Tongue (tissue), 3 donors: ENCODE measurements at places on chromosomes 3 and 15. TPM values are rescaled to one million over a fixed set of nuclear protein-coding genes. Genes with fewer than 3 reads are reported as not detected.
A peak's percentile ranks its signal among the peaks of the same experiment; 100 is the strongest.

Gene GOLGA6A
- total RNA-seq = not detected

Gene NSUN3
- total RNA-seq = 14.2 TPM

Gene RTP1
- 1.0 TPM for total RNA-seq

Gene SLC22A14
- total RNA-seq = not detected

Gene CRELD1
- total RNA-seq = 33.2 TPM

Gene VIPR1
- total RNA-seq = 18.7 TPM

Gene EEFSEC
- total RNA-seq = 11.3 TPM

Gene GP5
- 0.21 TPM for total RNA-seq

Gene CHRM5
- total RNA-seq = not detected

Gene OR5K2
- total RNA-seq = not detected

Gene MUC13
- not detected for total RNA-seq

Gene VWA5B2
- not detected for total RNA-seq

GRCh38 chr15:58224068-58224467 lies 85.9 kb downstream of the AQP9 start:
- peak; percentile 69 for DNase-seq

- no peak for DNase-seq
These were observed 36.6 kb upstream of the RHO start for GRCh38 chr3:129491794-129492193.

DNA sequence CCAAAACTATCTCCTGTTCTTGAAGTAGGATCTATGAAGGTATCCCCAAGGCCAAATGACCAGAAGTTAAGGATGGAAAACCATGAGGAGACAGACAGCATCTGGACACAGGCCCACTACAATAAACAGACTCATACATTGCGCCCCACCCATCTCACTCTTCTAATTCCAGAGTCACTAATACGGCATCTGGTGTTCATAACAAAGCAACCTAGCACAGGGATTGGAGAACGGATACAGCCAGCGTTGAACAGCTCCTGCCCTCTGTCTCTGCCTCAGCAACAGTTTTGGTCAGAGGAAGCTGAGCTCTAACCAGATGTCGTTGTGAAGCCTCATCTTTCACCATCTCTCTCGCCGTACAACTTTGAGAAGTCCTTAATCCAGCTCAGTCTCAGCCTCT lies 44.5 kb upstream of the CCDC80 start:
- peak; percentile 73 for DNase-seq

DNA sequence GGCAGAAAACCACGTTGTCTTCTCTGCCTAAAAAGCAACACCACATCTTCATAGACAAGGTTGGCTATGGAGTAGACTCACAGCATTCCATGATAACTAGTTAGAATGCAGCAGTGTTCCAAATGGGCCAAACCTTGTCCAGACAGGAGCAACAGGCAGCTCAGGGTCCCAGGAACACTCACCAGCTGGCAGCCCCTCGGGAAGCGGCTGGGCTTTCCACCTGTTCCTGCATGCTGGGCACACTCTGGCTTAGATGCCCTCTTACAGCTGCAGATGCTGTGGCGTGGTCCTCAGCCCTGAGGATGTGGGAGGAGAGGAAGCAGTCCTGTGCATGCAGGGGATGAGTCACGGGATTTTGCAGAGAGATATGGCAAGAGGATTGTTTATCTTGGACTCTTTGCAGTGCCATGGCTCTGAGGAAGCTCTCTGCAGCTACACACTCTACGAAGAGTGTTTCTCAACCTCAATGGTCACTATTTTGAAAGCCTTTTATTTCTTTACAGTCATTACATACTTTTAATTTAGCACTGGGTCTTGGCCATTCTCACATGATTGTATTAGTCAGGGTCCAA lies 11.3 kb downstream of the NRROS start:
- DNase-seq = peak; percentile 30

DNA sequence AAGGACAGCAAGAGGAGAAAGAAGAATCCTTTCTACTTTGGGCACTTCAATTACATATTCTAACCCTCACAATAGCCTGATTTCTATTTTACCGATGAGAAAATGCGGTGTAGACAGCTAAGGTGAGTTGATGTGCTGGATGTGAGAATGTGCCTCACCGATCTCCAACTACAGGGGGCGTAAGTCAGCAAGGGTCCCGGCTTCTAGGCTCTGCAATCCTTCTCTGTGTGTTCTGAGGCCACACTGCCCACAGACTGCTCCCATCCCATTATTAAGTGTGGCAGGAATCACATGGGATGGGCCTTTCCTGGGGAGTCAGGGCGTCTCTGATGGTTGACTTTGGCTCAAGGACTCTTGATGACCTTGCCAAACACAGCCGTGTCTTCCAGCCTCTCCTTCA lies 23.6 kb upstream of the RPL35A start:
- no peak for DNase-seq

DNA sequence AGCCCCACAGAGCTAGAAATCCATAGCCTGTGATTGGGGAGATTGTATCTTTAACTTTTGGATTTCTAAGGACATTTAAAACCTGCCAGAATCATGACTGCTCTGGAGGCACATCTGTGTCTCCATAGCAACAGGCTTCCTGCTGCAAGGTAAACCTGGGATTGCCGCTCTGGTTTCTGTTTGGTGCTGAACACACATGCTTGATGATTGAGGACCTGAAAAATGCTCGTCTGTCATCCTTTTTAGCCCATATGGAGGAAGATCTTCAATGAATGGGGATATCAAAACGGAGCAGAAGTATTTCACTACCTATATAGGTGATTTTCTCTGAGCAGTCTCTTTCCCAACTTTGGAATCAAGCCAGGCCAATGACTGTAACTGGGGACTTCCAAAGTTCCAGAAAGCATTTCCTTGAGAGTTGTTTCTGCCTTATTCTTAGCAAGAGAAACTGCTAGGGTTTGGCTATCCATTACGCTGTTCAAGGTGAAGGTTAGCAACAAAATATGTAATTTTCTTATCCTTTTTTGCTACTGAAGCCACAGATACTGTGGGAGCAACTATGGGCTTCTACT lies 96.5 kb upstream of the TNIK start:
- DNase-seq = peak; percentile 54

DNA sequence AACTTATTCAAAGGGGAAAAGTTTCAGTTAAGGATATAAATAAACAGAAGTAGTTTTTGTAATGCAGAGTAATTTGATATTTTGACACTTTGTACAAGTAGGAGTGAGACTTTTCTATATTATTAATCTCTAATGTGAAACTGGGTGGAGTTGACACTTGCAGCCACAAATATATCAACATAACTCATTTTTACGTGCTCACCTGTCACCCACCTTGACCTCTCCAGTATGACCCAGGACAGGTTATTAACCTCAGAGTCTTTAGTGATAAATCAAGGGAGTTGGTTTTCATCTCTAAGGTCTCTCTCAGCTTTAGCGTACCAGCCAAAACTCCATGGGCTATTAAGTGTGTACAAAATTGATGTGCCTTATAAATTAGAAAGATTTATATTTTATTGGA lies 7.4 kb downstream of the CRYBG3 start:
- no peak for DNase-seq

DNA sequence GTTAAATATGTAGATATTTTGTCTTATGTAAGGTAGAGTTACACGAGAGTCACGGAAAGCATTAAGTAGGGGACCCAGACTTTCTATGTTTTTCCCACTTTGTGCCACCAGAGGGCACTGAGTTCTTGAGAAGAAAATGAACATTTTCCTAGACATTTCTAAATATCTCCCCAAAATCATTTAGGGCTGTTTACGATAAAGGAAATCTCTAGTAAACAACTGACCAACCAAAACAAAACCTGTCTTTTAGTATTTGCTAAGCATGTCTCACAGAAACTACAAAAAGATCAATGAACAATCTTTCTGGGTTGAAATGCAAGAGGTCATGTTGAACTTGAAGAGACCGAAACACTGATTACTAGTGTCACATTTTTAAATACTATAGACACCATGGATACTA lies 16.1 kb downstream of the POU1F1 start:
- peak; percentile 67 for DNase-seq

- no peak for DNase-seq
These were observed 74.0 kb downstream of the OXNAD1 start for GRCh38 chr3:16338999-16339398.

GRCh38 chr3:194158942-194159439 lies 23.0 kb downstream of the HES1 start:
- peak; percentile 15 for DNase-seq

- DNase-seq = no peak
These were observed 43.9 kb downstream of the UBE3A start for GRCh38 chr15:25394898-25395297.

DNA sequence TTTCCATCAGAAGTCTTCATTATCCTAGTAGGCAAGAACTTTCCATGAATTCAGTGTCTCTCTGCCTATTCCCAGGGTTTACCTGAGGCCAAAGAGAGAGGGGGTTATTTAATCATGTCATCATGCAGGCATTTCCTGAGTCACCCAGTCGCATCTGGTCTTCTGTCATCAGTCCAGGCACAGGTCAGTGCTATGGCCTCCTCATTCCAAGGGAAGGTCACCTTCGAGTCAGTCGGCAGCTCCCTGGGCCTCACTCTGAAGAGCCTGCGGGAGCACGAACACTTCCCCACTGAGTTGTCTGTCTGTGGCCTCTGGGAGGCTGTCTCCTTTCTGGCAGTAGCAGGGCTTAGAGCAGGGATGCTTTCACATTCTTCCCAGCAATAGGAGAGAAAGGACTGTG lies 26.2 kb upstream of the LRTM1 start:
- peak; percentile 57 for DNase-seq

GRCh38 chr3:126962756-126963155 lies 20.2 kb upstream of the PLXNA1 start:
- DNase-seq = no peak

DNA sequence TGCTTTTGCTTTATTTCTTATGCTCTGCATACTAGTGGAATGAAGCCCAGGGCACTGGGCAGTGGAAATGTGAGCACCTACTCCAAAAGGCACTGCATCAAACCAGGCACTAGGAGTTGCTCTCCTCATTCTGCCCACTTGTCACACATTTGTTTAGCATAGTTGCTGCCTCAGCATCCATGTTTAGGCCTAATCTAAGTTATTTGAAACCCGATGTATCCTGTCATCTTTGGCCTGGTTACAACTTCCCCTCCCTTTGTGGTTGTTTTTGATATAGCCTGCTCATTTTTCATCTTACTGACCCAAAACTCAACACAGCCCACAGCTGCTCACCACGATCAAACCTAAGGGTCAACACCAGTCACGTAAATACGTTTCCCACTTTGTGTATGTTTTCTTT lies 82.2 kb upstream of the SELENOK start:
- DNase-seq = no peak

DNA sequence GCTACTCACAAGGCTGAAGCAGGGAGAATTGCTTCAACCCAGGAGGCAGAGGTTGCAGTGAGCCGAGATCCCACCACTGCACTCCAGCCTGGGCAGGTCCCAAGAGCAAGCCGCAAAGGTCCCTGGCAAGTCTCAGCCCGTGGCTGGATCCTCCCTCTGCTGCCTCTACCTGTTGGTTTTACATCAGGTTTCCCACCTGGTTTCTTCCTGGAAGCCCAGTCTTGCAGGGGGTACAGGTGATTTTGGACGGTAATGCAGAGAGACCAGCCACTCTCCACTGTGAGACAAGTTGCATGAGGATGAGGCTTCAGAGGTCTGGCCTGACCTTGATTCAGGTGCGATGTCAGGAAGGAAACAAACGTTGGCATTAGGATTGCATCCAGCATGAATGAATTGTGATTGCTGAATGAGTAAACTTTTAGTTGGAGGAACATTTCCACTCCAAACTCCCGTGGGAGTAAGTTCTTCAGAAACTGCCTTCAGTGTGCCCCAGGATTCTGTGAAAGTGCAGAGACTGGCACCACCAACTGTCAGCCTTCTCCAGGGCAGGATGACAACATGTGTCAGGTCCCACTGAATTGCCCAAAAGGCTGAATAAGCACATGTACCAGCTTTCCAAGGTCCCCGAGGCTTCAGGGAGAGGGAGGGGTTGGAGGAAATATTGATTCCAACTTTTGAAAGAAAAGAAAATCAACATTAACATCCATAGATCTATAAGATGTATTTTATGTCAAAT lies 189.4 kb downstream of the TJP1 start:
- peak; percentile 64 for DNase-seq

DNA sequence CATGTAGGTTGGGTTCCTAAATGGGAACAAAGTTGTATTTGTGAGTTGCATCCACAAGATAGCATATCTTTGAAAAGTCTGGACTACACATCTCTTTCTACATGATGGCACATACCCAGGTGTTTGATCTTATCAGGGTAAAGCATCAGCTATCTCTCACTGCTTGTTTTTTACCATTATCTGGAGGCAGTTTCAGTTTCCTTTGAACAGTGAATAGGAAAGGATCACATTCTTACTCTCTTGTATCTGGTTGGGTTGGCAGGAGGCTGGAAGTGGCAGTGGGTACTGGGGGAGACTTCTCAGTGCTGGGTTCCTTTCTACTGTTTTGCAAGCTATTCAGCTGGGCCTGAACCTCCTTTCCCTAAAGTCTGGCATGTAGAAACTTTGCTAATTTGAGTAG lies 4.1 kb downstream of the CEMIP start:
- no peak for DNase-seq

GRCh38 chr15:88334436-88334835 lies 77.9 kb upstream of the NTRK3 start:
- no peak for DNase-seq

DNA sequence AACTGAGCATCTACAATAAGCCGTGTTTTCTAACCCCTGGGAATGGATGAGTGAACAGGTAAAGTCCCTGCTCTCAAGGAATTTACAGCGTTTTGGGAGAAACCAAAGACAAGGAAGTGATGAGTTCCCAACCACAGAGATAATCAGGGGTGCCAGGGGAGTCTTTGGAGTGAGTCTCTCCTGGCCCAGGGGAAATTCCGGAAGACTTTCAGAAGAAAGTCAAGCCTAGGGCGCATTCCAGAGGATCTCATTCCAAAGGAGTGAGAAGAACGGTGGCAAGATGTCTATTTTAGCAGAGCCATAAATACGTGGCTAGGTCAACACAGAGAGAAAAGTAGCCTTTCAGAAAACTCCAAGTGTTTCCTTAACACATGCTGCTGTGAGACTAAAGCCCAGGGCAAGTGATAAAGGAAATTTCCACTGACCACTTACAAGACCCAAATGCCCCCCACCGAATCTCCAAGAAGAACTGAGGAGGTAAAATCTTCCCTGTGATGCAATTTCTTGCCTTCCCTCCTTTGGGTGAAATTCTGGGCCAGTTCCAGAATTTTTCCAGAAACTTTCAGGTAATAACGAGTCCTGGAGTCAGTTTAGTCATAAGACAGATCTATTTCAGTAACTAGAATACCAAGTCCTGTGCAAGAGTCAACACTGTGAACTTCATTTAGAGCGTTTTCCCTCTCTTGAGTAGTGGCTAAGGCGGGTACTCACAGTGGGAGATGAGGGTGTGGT lies 437.4 kb downstream of the NR2F2 start:
- no peak for DNase-seq

GRCh38 chr3:148962513-148962912 lies 28.8 kb upstream of the GYG1 start:
- no peak for DNase-seq
